ENCODE measurements at places on chromosomes 3 and 15. TPM values are rescaled to one million over a fixed set of nuclear protein-coding genes. Genes with fewer than 3 reads are reported as not detected.

Gene NR2E3
- total RNA-seq = not detected

Gene EPHB3
- 7.2 TPM for total RNA-seq

Gene NRG4
- not detected for total RNA-seq

DNA sequence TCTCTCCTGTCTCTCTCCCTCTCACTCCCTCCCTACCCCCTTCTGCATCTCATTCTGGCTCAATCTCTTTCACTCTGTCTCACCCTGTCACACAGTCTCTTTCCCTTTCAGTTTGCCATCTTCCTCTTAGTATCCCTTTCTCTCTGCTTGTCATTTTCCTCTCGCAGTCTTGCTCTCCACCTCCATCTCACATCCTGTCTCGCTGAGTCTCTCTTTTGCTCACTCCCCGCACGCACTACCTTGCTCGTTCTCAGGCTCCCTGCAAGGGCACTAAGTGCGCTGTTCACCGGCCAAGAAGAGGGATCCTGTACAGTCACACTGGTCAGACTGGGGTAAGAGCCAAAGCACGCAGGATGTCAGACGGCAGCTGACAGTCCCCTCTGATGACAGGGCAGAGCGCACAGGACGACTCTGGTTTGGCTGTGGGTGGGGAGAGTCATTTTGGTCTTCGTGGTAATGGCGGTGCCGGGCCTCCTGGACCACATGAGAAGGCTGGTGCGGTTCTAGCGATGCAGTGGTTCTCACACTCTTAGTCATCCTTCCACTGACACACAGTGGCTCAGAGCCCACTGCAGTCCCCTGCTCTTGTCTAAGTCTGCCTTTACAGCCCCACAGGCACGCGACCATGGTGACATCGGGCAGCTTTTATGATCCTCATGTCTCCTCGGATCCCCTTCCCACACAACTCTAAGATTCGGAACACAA is 356.8 kb downstream of the FOXP1 start:
- peaks cover 3% of the 10 kb centered on the region for H3K36me3 ChIP-seq
- H3K4me1 ChIP-seq = peaks cover 49% of the 10 kb centered on the region
- H3K27ac ChIP-seq = peak overlapping the region; percentile 91
- DNase-seq = no peak

DNA sequence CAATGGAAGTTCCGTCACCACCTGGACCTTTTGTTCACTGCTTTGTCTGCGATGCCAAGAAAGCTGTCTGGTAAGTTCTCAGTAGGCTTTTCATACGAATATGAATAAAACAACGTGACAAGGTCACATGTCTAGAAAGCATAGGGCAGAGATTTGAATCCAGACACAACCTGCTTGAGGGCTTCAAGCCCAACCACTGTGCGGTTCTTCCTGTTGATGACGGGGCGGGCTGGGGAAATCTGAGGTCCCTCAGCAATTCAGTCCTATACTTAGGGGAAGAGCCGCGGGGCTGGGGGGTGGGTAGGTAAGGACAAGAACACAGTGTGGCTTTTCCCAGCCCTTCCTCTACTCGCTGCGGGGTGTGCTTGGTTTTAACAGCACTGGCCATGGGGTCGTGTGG is 32.4 kb upstream of the SMAD3 start:
- no peak overlapping the region for H3K27ac ChIP-seq
- peaks cover 2% of the 10 kb centered on the region for H3K27me3 ChIP-seq
- H3K4me3 ChIP-seq = peak overlapping the region; percentile 62
- no peak for DNase-seq
- H3K36me3 ChIP-seq = no peaks in the 10 kb centered on the region
- peaks cover 6% of the 10 kb centered on the region for H3K4me1 ChIP-seq

DNA sequence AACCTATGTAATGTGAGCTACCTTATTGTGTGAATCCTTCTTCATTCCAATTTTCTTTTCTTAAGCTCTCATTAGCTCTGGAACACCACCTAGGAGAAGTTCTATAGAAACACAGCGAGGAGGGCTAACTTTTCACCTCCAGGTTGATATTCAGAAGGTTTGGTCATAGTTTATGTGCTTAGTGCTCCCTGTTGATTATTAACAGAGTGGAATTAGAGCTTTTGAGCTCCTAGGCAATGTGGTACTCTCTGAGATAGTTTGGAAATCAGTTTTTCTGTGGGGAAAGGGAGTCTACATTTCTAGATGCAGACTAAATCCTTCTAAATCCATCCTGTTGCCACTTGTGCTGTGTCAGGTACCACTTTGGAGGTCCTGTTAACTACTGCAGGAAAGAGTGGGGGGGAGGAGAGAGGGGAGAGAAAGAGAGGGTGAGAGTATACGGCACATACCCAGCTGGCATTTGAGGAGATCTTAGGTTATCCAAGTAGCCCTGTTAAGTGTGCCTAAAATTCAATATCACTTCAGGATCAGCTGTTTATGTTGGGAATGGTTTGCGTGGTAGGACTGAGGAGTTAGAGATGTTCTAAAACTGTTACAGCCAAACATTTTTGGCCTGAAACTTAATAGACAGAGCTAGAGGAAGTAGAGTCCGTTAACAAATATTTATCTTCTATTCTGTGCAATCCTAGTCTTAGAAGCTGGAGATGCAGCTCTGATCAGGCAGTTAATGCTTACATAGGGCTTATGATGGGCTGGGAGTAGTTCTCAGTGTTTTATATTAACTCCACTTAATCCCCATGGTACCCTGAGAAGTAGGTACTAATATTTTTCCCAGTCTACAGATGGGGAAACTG is 117.5 kb upstream of the PROK2 start:
- H3K27me3 ChIP-seq = peaks cover 32% of the 10 kb centered on the region
- no peak overlapping the region for H3K4me3 ChIP-seq
- no peaks in the 10 kb centered on the region for H3K36me3 ChIP-seq
- DNase-seq = no peak

- H3K4me3 ChIP-seq = no peak overlapping the region
- no peaks in the 10 kb centered on the region for H3K36me3 ChIP-seq
- no peak overlapping the region for H3K27ac ChIP-seq
- no peak for DNase-seq
- peaks cover 5% of the 10 kb centered on the region for H3K4me1 ChIP-seq
These were observed 110.8 kb upstream of the MME start for GRCh38 chr3:154969366-154969765.

DNA sequence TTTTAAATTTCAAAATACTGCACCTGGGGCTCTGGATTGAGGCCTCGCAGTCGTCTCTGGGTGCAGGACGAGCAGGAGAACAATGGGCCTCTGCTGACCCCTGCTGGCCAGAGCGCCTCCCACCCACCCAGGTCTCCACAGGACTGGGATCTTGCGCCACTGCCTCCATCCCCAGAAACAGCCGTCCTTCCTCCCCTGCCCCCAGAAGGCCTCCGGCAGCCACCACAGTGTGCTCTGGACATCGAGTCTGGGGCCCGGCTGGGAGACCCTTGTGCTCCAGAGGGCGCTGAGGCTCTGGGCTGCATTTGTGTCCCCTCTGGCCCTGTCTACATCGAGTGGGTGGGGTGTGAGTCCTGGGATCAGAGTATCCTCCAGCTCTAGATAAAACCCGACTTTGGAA is 6.7 kb upstream of the ACSBG1 start:
- H3K27ac ChIP-seq = no peak overlapping the region
- H3K27me3 ChIP-seq = peaks cover 2% of the 10 kb centered on the region
- H3K4me3 ChIP-seq = no peak overlapping the region
- H3K4me1 ChIP-seq = peaks cover 3% of the 10 kb centered on the region
- H3K36me3 ChIP-seq = no peaks in the 10 kb centered on the region
